T-cell (primary cell): ENCODE measurements at places on chromosomes 1 and 21. TPM values are rescaled to one million over a fixed set of nuclear protein-coding genes. Genes with fewer than 3 reads are reported as not detected.

TRIM67 gene
- not detected for total RNA-seq

C1orf21 gene
- 3.9 TPM for total RNA-seq

DNA sequence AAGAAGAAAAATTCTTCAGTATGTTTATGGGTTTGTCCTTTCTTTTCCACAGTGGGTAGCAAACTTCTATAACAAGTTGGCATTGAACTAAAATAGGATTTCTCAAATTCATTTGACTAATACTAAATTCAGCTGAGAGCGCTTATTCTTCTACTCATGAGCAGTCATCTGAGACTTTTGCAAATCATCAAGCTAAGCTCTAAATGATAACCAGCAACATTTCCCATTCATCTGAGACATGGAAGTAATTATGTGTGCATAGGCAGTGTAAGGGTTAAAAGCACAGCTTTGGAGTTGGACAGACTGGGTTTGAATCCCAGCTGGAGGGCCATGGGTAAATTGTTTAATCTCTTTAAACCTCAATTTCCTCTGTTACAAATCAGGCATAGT is 18.3 kb upstream of the CNR2 start:
- H3K4me3 ChIP-seq: no peak overlapping the region
- no peaks in the 10 kb centered on the region for H3K36me3 ChIP-seq
- H3K27me3 ChIP-seq: peaks cover 2% of the 10 kb centered on the region
- DNase-seq: no peak

GRCh38 chr1:155983191-155984024 is 5.1 kb upstream of the ARHGEF2 start:
- no peaks in the 10 kb centered on the region for H3K27me3 ChIP-seq
- H3K4me3 ChIP-seq: no peak overlapping the region
- H3K27ac ChIP-seq: no peak overlapping the region
- no peaks in the 10 kb centered on the region for H3K36me3 ChIP-seq
- DNase-seq: no peak

TRIM17 gene
- total RNA-seq: 1.7 TPM

IL10 gene
- total RNA-seq: 0.26 TPM
